Dorsolateral prefrontal cortex (tissue), 122 donors: ENCODE measurements at places on chromosomes 13 and 19.

DNA sequence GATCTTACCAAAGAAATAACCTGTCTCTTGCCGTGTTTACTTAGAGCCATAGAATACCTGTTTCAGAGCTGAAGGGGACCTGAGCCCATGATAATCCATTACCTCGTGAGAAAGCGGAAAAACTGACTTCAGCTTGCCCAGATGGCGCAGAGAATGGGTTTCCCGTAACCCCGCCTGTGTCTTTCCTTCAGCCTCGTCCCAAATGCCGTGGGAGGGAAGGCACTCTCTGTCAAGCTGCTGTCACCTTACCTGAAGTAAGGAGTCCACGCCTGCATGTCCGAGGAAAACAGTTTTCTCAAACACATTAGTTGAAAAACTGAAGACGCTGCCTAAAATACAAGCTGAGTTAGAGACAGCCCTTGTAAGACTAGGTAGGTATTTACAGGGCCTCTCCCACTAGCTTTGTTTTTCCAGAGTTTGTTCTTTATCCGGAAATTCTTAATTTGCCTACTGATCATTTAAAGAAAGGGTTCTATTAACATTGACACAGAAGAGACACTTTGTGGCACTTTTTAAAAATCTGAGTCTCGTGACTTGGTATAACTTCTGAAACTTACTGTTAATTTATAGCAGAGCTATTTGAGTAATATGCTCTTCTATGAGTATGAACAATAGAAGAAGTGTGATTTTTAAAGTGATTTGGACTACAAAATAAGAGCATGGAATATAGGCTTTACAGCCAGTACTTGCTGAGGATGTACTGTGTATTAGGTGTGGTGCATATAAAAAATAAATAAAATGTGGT is 1.3 kb upstream of the INTS6 start:
- no peak for DNase-seq

GRCh38 chr19:7618348-7618747 is 11.0 kb downstream of the XAB2 start:
- no peak for DNase-seq

DNA sequence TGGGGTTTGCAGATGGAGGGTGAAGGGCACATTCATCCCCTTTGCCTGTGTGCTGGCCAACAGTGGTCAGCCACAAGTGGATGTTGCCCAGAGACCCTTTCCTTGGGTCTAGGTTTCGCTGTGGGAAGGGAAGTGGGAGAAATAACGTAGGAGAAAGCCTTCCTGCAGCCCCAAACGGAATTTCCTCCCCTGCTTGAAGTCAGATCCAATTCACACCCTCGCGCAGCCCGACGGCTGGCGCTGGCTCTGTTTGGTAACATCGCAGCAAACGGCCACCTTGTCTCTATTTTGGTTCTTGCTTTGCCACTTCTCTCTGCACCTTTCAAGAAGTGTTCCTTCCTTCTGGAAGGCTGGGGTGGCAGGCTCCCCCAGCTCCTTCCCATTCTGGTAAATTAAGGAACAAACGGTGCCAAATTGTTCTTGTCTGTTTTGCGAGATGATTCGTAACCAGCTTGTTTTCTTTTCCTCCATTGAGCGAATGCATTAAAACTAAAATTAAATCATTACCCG is 45.4 kb downstream of the CHST8 start:
- DNase-seq = no peak

DNA sequence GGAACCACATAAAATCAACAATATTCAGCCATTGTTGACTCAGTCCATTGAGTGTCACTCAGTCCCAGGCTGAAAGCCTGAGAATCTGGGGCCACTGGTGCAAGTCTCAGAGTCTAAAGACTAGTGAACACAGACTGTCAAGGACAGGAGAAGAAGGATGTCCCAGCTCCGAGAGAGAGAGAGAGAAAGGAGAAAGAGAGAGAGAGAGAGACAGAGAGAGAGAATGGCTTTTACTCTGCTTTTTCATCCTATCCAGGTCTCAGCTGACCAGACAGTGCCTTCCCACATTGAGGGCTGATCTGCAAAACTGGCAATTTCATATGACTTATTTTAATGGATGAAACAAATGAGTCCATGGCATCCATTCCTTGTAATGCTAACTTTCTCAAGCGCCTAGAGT is 984.1 kb downstream of the UQCRFS1 start:
- no peak for DNase-seq

GRCh38 chr13:36131931-36132297 is 732 bp upstream of the DCLK1 start:
- no peak for DNase-seq

- DNase-seq = no peak
Observed at GRCh38 chr13:36061054-36061453, 70.1 kb downstream of the DCLK1 start.

- no peak for DNase-seq
Observed at GRCh38 chr19:40599902-40600569, 1.1 kb upstream of the LTBP4 start.

GRCh38 chr13:30700364-30700763 is 35.0 kb upstream of the ALOX5AP start:
- DNase-seq = no peak

- no peak for DNase-seq
Observed at GRCh38 chr13:79869326-79869725, 388.4 kb downstream of the NDFIP2 start.

DNA sequence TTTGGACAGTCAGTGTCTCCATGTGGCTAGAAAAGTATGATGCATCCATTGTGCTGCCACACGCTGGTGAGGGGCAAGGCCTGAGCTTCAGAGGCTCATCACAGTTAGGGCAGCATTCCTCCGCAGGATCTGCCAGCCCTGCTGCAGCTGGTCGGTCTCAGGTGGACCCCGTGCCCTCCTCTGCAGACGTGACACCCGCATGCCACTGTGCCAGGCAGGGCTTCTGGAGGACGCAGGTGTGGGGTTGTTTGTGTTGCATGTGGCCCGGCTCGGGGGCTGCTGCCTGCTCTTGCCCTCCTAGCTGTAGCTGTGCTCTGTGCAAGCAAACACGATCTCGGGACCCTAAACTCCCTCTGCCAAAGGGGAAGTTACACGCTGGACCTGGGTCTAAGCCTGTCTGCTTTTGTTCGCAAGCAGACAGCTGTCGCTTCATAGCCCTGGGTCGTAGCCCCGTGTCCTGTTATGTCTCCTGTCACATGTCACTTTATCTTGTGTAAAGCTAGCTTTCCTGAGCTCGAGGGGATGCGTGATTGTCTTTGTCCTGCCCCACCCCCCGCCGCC is 45.3 kb downstream of the SLC7A9 start:
- no peak for DNase-seq

- DNase-seq = no peak
Observed at GRCh38 chr19:7672522-7672921, 3.7 kb downstream of the RETN start.

- DNase-seq = no peak
Observed at GRCh38 chr13:93727211-93728141, 500.9 kb downstream of the GPC6 start.

- DNase-seq = no peak
Observed at GRCh38 chr19:4660181-4660791, 9.9 kb downstream of the MYDGF start.

DNA sequence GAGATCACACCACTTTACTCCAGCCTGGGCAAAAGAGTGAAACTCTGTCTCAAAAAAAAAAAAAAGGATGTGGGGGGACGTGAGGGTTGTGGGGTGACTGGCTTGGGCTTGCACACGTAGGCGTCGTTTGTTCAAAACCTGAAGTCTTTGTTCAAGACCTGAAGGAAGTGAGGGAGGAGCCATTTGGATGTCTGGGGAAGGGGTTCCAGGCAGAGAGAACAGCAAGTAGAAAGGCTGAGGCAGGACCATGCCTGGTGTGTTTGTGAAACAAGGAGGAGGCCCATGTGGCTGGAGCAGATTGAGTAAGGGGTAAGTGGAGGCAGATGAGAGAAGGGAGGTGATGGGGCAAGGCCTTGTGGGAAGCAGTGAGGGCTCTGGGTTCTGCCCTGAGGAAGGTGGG is 27.8 kb downstream of the PIN1 start:
- DNase-seq = no peak

DNA sequence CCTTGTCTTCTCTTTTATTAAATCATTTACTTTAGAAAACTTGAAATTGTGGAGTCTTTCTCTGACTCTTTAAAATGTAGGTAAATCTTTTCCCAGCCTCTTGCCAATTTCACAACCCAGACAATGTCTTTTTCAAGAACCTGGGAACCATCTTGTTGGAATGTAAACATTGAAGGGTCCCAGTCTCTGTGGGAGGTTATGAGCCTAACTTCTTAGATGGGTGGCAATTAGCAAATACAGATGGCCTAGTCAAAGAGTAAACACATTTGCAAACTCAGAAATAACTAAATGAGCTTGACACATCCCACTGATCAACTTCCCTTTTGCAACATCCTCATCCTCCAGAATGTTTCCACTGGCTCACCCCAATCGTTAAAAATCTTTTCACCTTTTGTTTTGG is 721.0 kb downstream of the PCDH9 start:
- DNase-seq = no peak

DNA sequence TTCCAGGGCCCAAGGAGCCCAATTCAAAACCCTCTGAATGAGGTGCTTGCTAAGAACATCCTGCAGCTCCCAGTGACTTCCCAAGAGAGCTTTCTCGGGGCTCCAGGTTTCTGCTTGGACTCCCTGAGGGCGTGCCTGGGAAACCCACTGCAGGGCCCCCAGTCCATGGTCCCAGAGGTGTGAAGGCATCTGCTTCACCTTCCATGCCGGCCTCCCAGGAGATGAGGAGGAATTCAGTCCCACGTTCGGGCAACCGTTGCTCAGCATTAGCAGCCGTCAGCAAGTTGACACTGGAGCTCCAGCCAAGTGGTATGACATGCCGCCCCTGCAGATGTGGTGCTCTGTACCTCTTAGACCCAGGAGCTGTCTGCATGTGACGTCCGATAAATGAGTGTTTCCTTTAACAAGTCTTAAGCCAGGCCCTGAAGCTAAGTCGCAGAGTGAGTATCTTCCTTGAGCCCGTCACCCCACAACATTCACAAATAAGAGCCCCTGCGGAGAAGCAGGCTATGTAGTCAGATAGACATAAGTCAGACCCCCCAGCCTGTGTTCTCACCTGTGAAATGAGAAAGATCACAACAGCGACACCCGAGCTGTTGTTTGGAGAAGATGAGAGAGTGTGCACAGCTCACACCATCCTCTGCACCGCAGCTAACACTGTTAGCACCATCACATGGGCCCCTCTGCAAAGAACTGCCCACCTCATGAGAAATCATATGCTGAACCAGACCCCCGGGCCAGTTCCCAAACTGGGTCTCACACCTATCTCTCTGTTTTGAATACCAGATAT is 150.3 kb downstream of the KATNAL1 start:
- no peak for DNase-seq

DNA sequence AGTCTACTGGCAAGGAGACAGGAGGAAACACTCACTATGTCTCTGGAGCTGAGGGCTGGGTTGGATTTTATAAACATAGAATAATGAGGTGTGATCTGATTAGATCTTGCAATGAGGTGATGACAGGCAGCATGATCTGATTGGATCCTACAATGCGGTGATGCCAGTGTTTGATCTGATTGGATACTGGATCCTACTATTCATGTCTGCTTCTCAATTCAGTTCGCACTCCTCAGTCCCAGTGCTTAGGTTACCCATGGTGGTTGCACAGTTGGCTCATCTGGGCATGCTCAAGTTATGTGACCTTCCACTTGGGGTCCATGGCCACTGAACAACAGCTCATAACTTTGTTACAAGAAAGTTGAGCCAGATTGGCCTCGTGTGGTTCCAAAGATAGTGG is 469.5 kb downstream of the TSHZ3 start:
- no peak for DNase-seq

DNA sequence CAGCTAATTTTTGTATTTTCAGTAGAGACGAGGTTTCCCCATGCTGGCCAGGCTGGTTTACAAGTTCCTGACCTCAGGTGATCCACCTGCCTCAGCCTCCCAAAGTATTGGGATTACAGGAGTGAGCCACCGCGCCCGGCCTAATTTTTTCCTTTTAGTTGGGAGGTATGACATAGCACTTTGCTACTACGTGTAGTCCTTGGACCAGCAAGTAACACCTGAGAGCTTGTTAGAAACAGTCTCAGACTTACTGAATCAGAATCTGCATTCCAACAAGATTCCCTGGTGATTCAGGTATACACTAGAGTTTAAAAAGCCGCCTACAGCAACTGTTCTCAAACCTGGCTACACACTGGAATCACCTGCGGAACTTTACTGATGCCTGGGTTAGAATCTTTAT is 1.8 kb upstream of the FARP1 start:
- no peak for DNase-seq

DNA sequence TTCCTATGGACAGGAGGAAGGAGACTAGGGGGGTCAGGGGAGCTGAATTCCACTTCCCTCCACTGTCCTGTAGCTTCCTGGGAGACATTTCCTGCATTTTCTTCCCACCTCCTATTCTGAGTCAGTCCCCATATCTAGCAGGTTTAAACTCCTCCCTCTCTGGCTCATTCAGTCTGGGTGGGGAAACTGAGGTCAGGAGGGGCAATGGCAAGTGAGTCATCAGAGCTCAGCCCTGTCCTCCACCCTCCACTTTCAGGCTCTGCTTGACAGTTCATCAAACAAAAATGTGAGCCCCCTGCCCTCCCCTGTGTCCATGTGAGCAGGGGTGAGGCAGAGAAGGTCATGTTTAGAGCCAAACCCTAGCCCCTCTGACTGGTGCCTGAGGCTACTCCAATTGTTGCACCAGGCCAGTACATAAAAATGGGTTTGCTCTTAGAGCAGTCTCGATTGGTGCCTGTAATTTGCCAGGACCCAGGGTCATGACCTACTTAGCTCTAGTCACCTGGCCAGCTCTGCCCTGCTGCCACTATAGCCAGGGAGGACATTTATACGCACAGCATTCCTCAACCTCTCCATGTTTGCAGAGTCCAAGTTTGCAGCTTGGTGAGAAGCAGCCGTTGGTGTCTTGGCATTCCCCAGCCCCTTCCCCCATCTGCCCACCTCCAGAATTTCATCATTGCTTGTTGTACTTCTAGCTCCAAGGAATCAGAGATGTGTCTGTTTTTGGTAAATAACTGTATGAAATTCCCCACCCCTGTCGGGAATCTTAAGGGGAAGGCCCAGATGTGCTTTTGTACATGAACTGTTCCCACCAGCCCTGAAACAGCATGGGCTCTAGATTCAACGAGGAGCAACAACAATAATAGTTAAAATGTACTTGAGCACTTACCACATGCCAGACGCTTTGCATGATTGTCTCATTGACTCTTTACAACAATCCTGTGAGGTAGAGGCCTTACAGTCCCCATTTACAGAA is 20.7 kb downstream of the SAMD4B start:
- no peak for DNase-seq

DNA sequence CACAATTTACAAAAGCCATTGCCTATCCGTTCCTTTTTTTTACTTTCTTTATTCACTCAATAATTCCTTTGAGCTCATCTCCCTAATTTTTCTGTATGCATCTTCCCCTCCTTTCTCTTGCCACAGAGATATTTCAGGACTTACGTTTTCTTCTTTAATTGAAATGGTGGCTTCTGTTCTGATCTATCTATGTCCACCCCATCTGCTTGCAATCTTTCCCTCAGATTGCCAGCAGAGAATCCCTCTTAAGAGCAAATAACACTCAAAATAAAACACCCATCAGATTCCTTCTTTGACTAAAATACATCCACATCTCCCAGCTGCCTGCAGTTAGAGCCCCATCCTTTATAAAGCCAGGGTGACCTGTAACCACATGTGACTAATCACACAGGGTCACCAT is 478.6 kb downstream of the EFNB2 start:
- no peak for DNase-seq

- no peak for DNase-seq
Observed at GRCh38 chr13:53098455-53098854, 69.8 kb downstream of the OLFM4 start.

- no peak for DNase-seq
Observed at GRCh38 chr19:17210296-17210695, 4.9 kb upstream of the USE1 start.

GRCh38 chr13:46359714-46360113 is 27.3 kb downstream of the RUBCNL start:
- no peak for DNase-seq

- no peak for DNase-seq
Observed at GRCh38 chr19:21584537-21584936, 79.1 kb downstream of the ZNF429 start.
